ENCODE measurements at places on chromosomes 16 and 17.

DNA sequence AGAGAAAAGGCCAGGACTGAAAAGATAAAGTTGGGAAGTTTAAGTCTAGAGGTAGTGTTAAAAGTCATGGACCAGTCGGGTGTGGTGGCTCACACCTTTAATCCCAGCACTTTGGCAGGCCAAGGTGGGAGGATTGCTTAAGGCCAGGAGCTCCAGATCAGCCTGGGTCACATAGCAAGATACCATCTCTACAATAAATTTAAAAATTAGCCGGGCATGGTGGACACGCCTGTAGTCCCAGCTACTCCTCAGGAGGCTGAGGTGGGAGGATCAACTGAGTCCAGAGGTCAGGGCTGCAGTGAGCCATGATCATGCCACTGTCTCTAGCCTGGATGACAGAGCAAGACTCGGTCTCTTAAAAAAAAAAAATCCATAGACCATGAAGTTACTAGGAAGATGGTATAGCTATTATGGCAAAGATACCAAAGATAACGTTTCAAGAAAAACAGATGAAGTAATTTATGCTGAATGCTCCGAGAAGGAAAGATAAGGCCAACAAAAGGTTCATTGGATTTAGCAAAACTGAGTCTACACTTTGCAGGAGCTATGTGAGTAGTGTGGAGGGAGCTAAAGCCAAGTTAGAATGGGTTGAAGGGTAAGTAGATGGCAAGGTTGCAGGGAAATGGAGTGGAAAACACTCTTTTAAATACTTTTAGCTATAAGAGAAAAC is 11.7 kb downstream of the TRIM37 start:
- no peak for DNase-seq

DNA sequence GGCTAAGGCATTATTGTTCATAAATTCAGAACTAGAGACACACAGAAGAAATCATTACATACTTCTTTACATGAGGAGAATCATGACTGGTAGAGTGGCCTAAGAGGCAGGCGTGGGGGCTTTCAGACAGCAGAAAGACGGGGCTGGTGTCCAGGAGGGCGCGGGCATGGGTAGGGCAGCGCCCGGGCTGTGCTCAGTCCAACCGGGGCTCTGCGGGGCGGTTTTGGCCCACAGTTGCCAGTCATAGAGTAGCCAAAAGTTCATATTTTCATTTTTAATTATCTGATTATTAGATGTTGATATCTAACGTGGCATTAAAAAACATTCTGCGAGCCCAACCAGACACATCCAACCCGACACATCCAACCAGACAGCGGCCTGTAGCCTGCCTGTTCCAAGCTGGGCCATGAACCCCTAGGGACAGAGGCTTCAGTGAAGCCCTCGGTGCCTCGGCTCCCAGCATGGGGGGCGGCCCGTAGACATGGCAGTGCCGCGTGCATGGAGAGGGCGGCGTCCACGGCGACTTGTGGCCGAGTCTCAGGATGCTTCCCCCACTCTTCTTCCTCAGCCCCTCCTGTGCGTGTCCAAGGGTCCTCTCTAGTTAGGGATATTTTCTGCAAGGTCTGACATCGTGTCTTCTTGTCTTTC is 162.4 kb upstream of the CHMP6 start:
- DNase-seq: no peak

DNA sequence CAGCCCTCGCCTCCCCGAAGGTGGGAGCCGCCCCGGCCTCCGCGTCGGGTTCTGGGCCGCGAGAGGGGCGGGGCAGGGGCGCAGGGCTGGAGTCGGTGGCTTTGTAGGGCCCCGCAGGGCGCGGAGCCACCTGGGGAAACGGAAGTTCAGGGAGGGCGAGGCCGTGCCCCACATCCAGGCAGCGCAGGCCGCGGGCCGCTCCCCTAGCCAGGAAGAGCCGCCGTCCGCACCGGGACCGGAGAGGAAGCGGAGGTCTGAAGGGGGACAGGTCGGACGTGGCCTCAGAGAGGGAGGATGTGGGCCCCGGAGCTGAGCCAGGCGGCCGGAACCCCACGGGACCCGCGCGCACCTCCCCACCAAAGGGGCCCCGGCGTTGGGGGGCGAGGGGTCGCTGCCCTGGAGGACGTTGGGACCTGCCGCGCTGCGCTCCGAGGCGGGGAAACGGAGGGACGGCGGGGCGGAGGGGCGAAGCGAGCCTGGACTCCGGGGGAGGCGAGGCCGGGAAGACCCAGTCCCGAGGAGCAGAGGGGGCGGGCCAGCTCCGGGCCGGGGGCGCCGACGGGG is 482 bp upstream of the SLC16A3 start:
- no peak for DNase-seq

GRCh38 chr17:7856011-7856810 is 1.1 kb downstream of the NAA38 start:
- DNase-seq: no peak

DNA sequence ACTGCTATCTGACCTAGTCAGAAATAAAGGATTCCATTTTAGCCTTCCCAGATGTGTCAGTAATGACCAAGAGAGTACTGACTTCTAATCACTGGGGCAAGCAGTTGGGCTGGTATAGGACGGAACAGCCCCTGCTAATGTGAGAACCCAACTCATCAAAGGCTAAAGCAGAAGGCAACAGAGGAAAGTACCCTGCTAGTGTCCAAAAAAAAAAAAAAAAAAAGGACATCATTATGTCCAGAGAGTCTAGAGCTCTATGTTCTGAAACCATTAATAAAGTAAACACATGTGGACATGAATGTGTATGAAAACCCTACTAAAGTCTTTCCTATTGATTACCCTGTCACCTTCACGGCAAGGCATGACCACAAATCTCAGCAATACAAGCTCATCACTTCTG is 85.0 kb downstream of the CYTH1 start:
- DNase-seq: no peak

All from SHP77 treated with DMSO at 0.1 percent for 48 hours (cell line).